Cortex of kidney (tissue), 1 donor: ENCODE measurements at places on chromosomes 4 and X.

DNA sequence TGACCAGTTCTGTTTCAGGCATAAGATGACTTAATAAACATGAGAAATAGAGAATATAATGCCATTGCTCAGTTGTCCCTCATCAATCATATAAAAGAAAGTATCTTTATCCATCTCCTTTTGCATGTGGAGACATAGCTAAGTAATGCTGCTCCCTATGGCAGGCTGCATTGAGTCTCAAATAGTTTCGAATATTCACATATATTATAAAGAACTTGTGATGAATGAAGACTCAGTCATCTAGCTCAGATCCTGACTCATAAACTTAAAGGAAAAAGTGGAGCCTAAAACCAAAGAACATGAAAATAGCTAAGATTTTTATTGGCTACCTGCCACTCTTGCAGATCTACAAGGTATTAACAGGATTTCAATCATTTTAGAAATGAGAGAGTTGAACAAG, 11.7 kb upstream of the TLL1 start:
- no peak for DNase-seq

DNA sequence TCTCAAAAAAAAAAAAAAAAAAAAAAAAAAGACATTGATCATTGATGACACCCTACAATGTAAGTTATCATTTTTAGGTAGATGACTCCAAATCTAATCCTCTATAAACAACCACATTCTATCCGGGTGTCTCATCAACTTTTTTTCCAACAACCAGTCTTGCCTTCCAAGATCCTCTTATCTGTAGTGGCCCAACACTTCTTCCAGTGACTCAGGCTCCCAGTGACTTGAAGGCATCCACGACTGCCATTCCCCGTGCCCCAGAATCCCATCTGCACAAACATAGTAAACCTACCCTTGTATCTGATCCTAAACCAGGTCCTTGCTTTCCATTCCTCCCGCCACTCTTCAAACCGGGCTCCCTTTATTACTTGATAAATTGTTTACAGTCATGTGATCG, 15.6 kb upstream of the TSPAN5 start:
- DNase-seq, result no peak

- no peak for DNase-seq
These were observed 381.0 kb upstream of the TEX13C start for GRCh38 chrX:124938715-124939114.

GRCh38 chr4:143225167-143225566, 40.5 kb downstream of the USP38 start:
- DNase-seq, result no peak

DNA sequence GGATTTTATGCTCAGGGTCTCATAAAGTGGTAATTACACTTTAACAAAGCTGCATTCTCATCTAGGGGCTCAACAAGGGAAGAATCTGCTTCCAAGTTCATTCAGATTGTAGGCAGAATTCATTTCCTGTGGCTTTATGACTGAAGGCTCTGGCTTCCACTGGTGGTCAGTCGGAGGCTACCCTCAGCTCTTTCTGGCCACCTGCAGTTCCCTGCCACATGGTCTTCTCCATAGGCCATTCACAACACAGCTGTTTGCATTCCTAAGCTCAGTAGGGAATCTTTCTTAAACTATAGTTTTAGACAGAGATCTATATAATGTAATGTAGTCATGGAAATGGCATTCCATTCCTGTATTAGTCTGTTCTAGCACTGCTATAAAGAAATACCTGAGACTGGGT, 973.0 kb upstream of the SLIT2 start:
- DNase-seq, result no peak

DNA sequence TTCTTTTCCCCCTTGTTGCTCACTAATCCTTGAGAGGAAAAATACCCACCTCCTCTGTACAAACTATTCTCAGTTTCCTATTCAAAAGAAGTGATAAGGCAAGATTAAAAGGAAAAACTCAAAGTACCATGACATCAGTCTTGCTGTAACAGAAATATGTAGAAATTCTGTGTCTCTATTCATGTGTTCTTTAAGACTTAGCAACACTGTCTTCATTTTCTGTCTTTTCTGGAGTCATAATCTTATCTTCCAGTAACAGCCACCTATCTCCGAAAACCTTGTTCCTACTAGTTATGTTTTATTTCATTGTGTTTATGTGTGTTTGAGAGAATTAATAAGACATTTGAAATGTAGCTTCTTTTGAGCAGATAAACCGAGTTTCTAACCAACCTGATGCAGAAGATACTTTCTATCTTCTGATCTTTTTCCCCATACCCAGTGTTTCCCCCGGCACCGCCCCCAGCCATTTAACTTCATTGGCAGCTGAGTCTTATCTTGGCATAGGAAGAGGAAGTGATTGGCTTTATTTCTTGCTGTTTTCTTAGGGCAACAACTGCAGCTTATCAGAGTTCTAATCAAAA, 8.0 kb downstream of the FAM241A start:
- no peak for DNase-seq

GRCh38 chr4:27911047-27911446, 1050.4 kb downstream of the STIM2 start:
- DNase-seq, result no peak

- no peak for DNase-seq
These were observed 56.8 kb downstream of the TAPT1 start for GRCh38 chr4:16169490-16169889.

DNA sequence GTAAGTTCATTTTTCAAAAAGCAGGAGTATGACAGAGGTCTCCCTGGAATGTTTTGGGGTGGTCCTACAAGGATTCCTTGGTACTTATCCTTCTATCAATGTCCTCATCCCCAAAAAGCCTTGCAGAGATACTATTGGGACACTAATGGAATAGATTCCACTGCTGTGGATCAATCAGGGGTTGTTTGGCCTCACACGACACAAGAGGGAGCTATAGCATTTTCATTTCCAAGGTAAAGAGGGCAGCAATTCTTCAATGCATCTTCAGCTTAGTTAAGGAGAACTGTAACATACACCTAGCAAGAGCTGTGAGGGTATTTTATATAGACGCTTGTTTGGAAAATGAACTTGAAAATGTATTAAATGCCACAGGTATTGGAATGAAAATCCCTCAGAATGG, 50.9 kb downstream of the USP26 start:
- no peak for DNase-seq

GRCh38 chrX:2502668-2503519, 2.1 kb upstream of the DHRSX start:
- no peak for DNase-seq

GRCh38 chrX:129772796-129773431, 6.8 kb upstream of the SASH3 start:
- peak; percentile 2 for DNase-seq

DNA sequence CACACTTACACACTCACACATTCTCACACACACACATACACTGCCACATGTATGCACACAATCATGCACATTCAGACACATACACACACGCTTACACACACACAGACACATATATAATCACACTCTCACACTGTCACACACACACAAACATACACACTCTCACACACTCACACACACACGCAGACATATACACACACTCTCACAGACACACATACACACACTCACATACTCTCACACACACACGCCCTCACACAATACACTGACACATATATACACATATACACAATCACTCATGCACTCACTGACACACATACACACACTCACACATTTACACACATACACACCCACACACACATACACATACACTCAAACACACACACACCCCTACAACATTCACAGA, 435.3 kb upstream of the FRG1 start:
- no peak for DNase-seq

DNA sequence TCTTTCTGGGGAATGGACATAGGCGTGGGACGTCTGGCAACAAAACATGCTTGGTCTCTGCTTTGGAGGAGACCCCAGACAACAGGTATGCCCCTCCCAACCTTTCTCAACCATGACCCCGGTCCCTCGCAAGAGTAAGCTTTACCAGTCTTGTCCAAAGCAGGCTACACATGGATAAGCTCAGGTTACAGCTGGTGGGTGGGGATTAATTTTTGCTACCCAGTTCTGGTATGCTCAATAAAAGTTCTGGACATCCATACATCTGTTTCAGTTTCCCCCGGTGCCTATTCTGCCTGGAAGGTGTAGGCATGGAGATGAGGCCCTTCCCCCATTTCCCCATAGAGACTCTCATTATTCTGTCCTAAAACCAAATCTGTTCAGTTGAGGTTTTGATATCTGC, 54.5 kb upstream of the NOCT start:
- no peak for DNase-seq

DNA sequence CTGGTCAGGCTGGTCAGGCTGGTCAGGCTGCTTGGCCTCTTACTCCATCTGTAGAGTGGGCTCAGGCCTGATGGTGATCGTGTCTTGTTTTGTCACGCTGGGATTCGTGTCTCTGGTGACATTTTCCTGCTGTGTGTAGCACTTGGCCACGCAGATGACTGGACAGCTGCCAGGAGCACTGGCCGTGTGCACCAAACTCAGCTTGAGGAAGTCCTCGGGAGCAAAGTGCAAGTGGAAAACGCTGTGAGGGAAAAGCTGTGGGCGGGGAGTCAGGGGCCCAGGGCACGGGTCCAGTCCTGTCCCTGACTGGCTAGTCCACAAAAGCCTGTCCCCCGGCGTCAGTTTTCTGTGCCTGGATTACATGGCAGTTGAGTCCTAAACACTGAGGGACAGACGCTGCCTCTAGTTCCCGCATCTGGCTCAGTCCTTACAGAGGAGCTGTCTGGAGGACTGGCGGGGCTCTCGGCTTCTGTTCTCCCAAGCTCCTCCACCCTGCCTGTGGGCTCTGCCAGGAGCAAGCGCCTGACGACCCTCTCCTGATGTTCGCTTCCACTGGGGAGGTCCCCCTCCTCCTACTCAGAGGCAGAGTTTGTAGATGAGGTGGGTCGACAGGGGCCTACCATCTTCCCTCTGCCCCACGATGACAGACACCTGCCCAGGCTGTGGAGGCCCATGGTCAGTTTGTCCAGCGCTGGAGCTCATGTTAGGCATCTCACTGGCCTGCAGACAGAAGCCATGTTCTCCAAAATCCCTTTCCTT, 35.9 kb upstream of the GRPEL1 start:
- DNase-seq, result no peak

GRCh38 chrX:138982365-138982764, 270.8 kb upstream of the FGF13 start:
- no peak for DNase-seq

GRCh38 chr4:102165584-102165983, 179.7 kb downstream of the SLC39A8 start:
- DNase-seq, result no peak

DNA sequence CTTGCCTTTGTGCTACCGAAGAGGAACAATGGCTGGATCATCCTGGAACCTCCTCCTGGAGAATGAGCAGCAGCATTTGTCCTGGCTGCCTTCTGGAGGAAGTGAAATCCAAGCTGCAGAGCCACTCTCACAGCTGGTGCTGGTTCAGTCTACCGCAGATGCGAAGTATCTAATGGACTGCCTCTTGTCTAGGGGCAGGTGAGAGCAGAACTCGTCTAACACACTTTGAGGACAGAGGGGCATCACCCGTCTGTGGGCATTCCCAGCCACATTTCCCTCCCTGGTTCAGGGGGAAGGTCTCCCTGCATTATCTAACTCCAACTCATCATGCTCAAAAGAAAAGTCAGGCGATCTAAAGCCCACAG, 338.2 kb upstream of the GATB start:
- DNase-seq, result no peak

DNA sequence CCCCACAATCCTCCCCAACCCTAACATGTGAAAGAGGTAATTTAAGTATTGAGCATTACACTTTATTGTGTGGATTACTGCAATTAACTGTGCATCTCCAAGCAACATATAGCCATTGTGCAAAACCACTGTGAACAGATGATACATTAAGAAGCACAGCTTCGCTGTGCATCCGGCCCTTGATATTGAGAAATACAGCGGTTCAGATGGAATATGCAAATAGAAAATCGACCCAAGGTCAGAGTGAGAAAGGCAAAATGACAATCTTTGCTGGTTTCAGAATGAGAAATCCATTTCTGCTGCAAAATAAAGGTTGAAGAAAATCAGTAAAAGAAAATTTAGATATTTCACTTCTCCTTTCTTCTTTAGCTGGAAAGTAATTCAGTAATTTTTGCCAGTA, 805.9 kb upstream of the GRID2 start:
- no peak for DNase-seq

DNA sequence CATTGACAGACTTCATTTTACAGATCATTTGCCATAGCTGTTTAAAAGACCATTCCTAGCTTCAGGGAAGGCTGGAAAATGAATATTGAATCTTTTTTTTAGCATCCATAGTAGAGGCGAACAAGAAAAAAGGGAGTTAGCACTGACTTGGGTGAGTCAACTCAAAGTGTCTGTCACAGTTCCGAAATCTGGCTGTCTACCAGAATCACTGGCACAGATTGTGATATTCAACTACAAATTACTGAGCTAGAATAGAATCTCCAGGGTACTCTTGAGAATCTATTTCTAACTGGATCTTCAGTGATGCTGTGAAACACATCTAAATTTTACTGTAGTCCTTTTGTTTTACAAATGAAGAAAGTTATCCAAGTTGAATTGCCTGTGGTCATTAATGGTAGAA, 31.5 kb downstream of the SEC24B start:
- no peak for DNase-seq

DNA sequence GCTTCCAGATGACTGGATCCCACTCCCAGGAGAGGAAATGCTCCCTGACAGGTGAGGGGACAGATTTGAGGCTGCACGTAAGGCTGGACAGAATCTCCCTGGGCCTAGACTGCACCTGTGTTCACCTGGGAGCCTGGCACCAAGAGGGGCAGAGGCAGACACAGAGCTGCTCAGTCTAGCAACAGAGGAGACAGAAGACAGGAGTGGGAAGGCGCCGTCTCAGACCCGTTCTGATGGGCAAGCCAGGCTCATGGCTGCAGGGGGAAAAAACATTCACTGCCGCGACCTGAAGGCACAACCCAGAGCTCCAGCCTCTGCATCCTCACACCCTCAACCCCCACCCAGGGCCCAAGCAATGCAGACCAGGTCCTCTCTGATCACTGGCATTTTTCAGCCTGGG, 16.8 kb downstream of the BCAP31 start:
- no peak for DNase-seq

GRCh38 chrX:63330681-63331080, 20.5 kb downstream of the SPIN4 start:
- DNase-seq, result no peak

GRCh38 chr4:164700471-164700870, 53.5 kb upstream of the SMIM31 start:
- DNase-seq, result no peak

GRCh38 chrX:98263135-98263534, 1379.4 kb downstream of the RPA4 start:
- no peak for DNase-seq

DNA sequence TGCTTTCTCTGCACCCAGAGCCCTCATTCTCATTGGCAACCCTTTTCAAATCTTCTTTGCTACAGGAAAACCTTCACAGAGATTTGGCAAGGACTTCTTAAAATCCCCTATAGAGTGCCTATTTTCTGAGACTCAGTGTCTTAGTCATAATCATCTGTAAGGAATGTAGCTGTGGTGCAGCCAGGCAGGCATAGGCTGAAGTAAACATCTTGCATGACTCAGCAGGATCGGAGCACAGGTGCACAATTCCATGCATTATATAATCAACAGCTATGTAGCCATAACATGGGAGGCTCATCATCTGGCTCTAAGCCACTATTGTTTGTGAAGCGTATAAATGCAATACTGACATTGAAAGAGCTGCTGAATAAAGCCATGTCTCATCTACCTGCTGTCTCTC, 368.8 kb downstream of the MAGEE1 start:
- no peak for DNase-seq
